ENCODE measurements at places on chromosomes 2 and 18.
A peak's percentile ranks its signal among the peaks of the same experiment; 100 is the strongest.

- no peak for DNase-seq
These were observed 44.0 kb downstream of the IRS1 start for GRCh38 chr2:226755631-226756030.

- no peak for DNase-seq
These were observed 333.0 kb upstream of the CNTNAP5 start for GRCh38 chr2:123692121-123692520.

DNA sequence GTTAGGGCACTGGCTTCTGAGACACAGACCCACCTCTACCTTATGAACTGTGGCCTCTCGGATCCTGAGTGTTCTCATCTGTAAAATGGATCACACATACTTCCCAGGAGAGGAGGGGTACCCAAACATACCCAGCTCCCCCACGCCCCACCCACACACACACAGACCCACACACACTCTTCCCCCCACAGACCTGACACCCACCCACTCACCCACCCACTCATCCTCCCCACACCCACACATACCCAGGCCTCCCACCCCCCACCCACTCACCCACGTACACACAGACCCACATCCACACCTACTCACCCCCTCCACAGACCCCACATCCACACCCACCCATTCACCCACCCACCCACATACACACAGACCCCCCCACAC, 24.3 kb upstream of the SEMA4C start:
- DNase-seq, result no peak

DNA sequence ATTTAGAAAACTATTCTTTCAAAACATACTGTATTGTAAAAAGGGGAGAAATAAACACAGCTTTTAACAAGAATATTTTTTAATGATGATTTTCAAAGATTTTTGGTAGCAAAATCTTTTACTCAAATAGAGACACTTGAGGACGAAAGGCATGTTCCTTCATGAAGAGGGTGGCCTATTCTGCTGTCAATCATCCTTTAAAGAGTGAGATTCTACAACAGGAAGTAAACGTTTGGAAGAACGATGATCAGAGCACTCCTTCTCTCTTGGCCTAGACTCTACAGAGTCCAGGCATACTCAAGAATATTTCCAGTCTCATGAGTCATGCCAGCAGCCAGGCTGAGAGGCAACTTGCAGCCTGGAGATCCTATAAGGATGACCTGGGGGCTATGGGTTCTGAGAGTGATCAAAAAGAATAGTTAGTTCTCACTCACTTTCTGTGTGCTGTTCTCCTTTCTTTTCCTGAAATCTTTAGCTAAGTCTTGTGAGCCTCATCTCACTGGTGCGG, 62.4 kb upstream of the TCF4 start:
- no peak for DNase-seq

- DNase-seq, result no peak
These were observed 92.8 kb downstream of the HDAC4 start for GRCh38 chr2:239307921-239308613.

DNA sequence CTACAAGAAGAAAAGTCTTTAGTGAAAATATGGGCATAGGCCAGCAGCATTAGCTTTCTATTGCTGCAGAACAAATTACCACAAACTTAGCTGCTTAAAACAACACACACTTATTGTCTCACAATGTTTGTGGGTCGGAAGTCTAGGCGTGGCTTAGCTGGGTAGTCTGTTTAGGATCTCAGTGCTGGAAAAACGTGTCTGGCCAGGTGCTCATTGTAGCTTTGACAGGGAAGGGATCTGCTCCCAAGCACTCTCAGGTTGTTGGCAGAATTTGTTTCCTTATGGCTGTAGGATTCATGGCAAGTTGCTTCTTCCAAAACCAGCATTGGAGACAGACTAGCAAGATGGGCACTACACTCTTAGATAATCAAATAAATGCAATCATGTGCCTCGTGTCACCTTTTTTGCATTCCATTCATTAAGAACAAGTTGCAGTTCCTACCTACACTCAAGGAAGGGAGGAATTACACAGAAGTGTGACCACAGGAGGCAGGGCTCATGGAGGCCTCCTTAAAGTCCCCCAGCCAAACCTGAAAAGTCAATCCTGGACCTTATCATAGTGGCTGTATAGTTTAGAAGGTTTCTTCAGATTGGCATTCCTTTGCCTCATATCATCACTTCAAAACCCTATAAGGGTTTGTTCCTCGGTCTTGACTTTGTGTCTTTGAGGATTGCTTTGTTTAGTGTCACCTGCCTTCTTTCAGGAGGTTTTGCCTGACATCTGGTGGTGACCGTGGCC, 17.3 kb downstream of the MRPL30 start:
- DNase-seq, result no peak

DNA sequence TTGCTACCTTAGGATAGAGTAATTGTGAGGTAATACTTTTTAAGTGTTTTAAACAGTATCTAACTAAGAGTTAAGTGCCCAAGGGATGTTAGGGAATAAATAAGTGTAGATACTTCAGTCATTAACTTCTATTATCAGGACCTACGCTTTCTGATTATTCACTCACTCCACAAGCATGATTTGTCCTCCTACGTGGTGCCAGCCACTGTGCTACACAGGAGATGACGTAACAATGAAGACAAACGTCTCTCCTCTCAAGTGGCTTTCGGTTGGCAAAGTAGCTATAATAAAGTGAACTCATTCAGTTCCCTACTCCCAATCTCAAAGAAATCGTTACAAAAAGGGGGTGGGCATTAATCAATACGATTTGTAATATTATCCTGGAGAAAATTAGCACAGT, 100.9 kb upstream of the SETBP1 start:
- no peak for DNase-seq

- DNase-seq, result peak; percentile 39
These were observed at the start of gene TMEM237 for GRCh38 chr2:201643216-201643890. TMEM237 (minus strand) TSS chr2:201643503; CDS start chr2:201643400, 103 bp downstream.
